ENCODE measurements at places on chromosomes 6 and 20.
A peak's percentile ranks its signal among the peaks of the same experiment; 100 is the strongest.

GRCh38 chr20:57479196-57479595, 45.7 kb downstream of the CTCFL start:
- DNase-seq, result no peak

GRCh38 chr6:124573953-124574352, 388.3 kb upstream of the RNF217 start:
- no peak for DNase-seq

- DNase-seq, result no peak
Observed at GRCh38 chr20:45282700-45283550, 23.7 kb upstream of the RBPJL start.

DNA sequence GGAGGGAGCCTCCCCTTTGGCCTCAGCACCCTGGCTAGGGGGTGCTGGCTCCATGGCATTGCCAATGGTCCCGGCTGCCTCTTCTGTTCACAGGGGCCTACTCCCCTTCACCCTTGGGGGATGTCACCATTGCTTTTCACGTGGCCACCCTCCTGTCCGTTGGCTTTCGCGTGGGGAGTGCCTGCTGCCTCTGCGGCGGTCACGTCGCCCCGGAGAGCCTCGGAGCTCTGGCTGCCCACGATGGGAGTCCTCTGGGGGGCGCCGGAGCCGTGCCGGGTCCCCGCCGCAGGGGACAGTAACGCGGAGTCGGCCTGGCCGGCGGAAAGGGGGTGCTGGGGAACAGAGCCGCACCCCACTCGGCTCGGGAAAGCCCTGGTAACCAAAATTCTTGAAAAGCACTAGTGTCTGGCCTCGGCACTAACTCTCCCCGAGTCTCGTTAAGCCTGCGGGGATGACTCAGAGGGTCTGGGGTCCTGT, 661 bp upstream of the HEBP2 start:
- no peak for DNase-seq

DNA sequence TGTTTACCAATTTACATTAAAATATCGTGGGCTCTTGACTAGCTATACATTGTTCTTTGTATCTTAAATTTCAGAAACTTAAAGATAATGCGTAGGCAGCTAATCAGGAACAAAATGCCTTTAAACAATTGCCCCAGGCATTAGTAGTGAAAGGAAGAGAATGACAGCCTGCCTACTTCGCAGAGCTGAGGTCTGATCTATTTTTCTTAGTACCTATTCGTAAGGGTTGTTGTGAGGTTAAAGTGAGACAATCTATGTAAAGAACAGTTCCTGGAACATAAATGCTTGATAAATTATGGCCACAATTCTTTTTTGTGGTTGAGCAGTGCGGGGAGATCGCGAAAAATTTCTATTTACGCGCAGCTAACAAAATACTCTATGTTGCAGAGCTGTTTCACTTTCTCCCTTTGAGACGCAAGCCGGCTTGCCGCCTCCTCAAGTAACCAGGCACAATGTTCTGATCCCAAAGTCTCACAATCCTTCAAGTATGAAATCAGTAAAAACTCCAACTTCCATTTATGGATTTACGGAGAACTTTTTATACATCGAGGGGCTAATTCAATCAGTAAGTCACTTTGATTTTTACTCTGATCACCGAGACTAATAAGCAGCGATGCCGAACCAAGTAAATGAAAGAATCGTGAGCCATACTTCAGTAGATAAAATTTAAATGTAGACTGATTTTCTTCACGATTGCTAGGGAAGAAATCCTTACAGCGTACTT, 878 bp upstream of the PNRC1 start:
- peak; percentile 35 for DNase-seq

DNA sequence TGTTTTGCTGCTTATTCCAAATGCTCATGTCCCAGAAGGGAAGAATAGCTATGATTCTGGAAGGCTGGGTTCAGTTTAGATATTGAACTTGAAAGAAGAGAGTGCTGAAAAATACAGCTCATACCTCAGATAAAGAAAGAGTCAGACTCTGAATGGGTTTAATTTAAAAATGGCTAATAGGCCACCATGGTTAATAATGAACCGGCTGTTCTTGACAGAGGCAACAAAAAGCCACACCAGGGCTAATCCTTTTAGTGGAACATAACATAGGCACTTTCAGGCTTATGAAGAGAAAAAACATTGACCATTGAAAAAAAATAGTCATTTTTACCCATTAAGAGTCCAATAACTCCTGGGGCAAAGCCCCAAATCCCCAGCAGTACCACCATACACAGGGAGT, 59.4 kb downstream of the TNFRSF21 start:
- DNase-seq, result no peak

DNA sequence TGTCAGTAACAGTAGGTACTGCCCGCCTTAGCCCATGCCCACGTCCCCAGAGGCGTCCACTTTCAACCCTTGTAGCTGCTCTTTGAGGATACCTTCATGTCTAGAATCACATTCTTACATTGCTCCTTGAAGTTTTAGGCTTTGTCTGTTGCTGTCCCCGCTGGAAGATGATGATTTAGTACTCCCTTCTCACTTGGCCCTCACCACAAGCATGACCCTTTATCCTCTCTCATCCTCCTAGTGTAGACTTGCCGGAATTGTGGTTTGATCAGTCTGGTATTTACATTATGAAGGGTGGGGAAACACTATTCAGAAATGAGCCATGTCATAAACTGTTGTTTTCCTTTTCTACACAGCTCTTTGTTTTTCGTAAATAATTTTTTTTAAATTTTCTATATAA, 87.4 kb downstream of the ARID1B start:
- DNase-seq, result no peak

GRCh38 chr6:159084493-159085091, 39.8 kb upstream of the TAGAP start:
- no peak for DNase-seq

- no peak for DNase-seq
Observed at GRCh38 chr20:431012-431904, 23.2 kb downstream of the RBCK1 start.

- DNase-seq, result no peak
Observed at GRCh38 chr6:15386756-15387112, 140.9 kb downstream of the JARID2 start.

- DNase-seq, result no peak
Observed at GRCh38 chr6:3431994-3432393, 24.9 kb downstream of the SLC22A23 start.

GRCh38 chr6:142612956-142613355, 311.1 kb downstream of the ADGRG6 start:
- no peak for DNase-seq

GRCh38 chr20:58597249-58597891, 53.7 kb upstream of the STX16 start:
- no peak for DNase-seq

DNA sequence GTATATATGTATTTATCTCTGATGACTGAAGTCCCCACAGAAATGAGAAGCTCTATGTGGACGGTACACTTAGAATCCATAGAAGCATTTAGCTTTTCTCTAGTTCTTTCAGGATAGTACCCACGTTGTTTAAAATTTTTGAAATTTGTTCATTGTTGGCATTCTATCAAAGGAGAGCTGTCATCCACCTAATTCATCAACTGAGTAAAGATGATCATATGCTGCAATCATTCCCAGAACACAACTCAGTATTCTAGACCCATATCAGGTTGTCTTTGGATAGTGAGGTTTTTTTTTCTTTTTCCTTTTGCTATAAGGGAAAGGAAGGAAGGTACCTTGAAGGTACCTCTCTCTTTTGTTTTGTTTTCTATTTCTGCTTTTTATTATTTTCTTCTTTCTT, 9.3 kb downstream of the SERAC1 start:
- DNase-seq, result no peak

DNA sequence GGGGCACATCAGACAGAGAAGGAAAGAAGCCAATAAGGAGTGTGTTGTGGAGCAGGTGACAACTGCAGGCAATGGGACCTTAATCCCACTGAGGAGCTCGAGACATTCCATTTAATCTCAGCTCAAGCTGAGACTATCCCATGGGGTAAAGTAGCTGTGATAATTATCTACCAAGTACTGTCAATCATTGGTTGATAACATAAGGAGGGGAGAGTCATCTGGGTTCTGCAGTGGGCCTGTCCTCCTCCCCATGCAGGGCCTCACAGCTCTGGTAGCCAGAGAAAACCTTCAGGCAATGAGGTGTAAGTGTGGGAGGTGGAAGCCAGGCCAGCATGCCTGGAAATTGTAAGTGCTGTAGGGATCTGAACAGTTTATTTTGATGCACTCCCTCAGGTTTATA, 375.0 kb upstream of the ARID1B start:
- no peak for DNase-seq

DNA sequence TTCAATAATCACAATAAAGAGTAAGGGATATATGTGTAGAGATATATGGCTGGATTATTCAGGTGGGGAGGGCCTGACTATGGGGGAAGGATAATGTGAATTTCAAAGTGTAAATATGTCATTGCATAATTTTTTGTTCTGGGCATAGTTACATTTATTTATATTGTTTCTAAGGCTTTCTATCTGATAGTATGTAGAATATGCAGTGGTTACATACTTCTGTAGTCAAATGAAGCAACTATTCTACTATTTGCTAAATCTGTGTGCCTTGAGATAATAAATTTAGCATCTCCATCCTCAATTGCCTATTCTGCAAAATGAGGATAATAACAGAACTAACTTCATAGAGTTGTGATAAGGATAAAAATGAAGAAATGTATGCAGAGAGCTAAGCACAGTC, 359.2 kb downstream of the CDKAL1 start:
- no peak for DNase-seq

DNA sequence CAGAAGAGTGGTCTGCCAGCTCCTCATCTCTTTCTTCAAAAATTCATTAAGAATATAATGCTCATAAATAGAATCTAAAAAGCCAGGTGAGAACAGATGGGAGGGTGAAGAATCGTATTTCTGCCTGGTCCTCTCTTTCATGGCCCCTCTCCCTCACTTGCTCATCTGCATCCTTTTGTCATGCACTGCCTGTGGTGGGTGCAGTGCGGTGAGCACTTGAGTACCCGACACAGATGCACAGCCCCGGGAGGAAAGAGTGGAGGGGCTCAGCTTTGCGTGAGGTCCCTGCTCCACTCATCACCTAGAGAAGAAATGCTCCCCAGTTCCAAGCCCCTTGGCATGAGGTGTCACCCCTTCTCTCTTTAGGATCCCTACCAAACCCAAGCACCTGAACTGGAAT, 58.1 kb upstream of the GLP1R start:
- DNase-seq, result no peak

DNA sequence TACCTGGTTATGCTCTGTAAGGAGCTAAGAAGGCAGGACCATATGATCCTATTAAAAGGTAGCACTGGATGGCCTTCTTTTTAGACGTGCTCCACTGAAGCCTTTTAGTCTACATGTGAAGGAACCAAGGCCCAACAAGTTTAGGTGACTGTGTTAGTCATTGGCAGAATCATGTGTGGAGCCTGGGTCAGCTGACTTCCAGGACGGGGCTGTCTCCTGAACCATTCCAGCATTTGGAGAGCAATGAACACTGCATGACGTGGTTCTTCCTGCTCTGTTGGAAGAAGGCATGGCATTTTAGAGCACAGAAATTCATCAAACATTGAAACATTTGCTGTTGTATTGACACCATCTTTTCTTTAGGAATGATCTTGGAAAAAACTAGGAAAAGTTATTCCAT, 87.8 kb upstream of the TIAM2 start:
- DNase-seq, result no peak

DNA sequence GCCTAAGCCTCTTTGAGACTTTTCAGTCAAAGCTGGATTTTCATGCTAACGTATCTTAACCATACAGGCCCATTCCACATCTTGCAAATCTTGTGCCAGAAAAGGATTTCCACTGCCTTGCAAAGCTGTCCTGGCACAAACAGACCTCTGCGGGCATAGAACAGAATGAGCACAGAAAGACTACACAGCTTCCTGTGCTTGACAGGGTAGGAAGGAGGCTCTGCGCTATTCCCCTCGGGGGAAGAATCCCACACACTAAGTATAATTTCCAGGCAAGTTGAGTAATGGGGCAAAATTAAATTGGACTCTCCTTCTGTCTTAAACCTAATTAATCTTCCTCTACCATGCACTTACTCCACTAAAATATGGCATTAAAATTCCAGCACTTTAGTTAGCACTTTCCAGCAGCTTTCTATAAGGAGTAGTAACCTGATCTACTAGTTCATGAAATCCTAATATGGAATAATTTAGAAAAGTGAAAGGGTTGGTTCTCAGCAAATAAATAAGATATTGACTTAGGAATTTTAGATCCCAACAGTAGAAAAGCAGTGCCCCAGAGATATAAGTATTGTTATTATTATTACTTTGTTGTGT, 532.1 kb upstream of the JAG1 start:
- no peak for DNase-seq

- no peak for DNase-seq
Observed at GRCh38 chr6:106112433-106112832, 26.3 kb downstream of the PRDM1 start.

DNA sequence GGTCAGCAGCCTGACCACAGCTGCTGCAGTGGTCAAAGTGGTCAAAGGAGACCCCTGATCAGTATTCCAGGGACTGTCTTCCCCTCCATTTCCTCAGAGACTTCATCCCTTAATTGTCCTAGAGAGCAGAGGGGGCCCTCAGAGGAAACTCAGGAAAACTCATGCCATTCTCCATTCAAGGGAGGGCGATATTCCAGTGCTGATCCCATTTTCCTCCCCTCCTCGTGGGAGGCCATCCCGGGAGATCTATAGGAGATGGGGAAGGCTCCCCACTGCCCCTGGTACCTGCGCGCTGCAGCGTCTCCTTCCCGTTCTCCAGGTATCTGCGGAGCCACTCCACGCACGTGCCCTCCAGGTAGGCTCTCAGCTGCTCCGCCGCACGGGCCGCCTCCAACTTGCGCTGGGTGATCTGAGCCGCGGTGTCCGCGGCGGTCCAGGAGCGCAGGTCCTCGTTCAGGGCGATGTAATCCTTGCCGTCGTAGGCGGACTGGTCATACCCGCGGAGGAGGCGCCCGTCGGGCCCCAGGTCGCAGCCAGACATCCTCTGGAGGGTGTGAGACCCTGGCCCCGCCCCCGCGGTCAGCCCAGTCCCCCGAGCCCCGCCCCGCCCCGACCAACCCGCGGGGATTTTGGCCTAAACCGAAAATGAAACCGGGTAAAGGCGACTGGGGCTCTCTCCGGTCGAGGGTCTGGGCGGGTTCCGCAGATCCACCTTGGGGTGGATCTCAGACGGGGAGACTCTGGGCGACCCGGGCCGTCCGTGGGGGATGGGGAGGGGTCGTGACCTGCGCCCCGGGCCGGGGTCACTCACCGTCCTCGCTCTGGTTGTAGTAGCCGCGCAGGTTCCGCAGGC, 878 bp downstream of the HLA-C start:
- peak; percentile 59 for DNase-seq

- DNase-seq, result no peak
Observed at GRCh38 chr6:105940990-105941389, 145.1 kb upstream of the PRDM1 start.

DNA sequence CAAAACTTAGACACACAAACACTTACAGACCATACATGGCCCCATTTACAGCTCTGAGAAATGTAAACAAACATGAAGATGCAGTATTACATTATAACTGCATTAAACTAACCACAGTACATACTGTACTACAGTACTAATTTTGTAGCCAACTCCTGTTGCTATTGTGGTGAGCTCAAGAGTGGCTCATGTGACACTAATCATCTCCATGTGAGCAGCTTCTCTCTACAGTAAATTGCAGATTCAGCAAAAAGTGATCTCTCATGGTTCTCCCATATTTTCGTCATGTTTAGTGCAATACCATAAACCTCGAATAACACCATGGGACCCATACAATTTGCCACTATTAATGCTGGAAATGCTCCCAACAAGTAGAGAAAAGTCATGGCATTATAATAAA, 860.4 kb downstream of the EPHA7 start:
- no peak for DNase-seq

- DNase-seq, result no peak
Observed at GRCh38 chr6:80733641-80734040, 627.2 kb downstream of the BCKDHB start.

- DNase-seq, result no peak
Observed at GRCh38 chr6:28423546-28423945, 19.7 kb downstream of the ZSCAN23 start.

All from activated CD8-positive, alpha-beta memory T cell treated with anti-CD3 and anti-CD28 coated beads for 4 hours (primary cell).